ENCODE measurements at places on chromosomes 3 and 15. TPM values are rescaled to one million over a fixed set of nuclear protein-coding genes. Genes with fewer than 3 reads are reported as not detected.

Gene CYP8B1
- not detected for total RNA-seq

Gene NEDD4
- total RNA-seq: 64.2 TPM

Gene IMPG2
- 0.50 TPM for total RNA-seq

Gene ATP6V1A
- total RNA-seq: 128 TPM

Gene IRAK2
- 22.1 TPM for total RNA-seq

Gene MAGEL2
- total RNA-seq: not detected

Gene TM4SF18
- 156 TPM for total RNA-seq

Gene CGNL1
- total RNA-seq: 55.5 TPM

Gene RLBP1
- not detected for total RNA-seq

Gene LNP1
- total RNA-seq: 2.2 TPM

Gene RCN2
- total RNA-seq: 91.0 TPM
